ENCODE measurements at places on chromosomes 3 and 15.

DNA sequence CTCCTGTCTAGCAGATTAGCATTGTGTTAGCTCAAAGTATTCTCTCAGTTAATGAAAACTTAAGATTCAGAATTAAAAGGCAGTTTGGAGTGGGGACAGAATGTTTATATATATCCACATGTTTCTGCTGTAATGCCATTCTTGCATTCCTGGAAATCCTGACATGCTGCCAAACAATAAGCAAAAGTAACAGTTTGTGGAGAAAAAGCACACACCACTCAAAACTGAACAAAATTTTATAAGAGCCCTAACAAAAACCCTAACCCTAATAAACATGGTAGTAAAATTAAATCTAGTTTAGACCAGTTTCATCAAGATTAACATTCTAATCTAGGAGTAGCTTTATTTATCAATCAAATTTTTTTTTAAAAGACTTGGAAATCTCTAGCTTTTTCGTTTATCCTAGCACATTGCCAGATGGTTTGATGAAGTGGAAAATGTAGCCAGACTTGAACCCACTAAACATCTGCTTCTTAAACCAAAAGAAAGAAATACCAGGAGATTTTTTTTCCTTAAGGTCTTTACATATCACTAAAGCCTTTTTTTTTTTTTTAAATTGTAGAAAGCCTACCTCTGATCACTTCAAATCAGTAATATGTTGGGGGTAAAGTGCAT lies 3.7 kb downstream of the TCAIM start:
- no peak for DNase-seq

GRCh38 chr3:71825551-71826283 lies 40.8 kb upstream of the PROK2 start:
- no peak for DNase-seq

DNA sequence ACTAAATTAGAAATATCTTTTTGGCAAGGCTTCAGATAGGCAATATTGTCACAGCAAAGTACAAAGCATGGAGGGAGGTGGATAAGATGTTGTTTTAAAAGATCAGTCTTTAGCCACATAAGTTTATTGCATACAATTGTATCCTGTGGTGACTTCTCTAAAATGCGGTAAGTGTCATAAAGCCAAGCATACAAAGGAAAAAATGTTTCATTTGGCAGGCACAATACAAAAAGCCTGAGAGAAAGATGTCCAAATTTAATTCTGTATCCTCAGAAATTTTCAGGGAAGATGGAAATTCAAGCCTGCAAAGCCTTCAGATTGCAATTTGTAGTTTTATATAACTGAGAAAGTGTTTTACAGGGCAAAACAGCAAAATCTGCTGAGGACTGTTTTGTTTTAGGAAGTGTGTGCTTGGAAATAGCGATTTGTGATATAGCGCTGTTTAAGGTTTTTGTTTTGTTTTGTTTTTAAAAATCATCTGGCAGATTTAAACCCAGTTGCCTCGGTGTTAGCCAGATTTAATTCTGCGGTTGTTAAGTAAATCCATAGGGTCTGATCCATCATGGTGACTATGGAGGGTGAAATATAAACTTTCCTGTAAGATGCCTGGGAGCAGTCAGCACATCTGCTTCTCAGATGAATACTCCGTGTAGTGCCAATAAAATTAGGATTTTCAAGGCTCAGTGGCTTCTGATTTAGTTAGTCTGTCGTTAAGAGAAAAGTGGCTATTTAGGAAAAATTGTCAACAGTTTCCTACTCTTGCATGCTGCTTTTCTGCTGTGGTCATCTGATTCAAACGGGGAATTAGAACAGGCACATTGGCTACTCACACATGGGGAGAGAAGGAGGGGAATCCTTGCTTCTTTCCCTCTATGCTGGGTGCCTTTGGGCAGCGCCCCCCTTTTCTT lies 8.0 kb downstream of the KAT2B start:
- DNase-seq = no peak

GRCh38 chr3:196311-197148 lies at the start of gene CHL1:
Gene CHL1 (plus strand): TSS chr3:196763. CDS start chr3:319777, 123,014 bp downstream.
- no peak for DNase-seq

DNA sequence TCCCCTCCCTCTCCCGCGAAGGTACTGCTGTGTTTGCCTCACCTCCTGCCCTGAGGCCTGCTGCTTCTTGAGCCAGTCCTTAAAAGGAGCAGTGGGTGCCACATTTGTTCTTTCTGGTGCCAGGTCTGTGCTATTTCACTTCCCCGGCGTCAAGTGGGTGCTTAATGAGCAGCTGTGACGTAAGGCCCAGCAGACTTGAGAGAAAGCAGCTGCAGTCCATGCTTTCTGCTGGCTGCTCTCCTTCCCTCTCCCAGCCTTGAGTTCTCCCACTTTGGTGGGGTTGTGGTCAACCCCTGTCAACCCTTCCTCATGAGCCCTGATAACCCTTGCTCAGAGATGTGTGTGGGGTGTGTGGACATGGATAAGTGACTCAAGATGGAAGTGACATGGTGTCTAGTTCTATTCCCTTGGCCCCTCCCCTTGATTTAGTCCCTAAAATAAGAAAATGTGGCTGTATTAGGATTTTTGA lies 6.9 kb downstream of the INAFM2 start:
- peak; percentile 45 for DNase-seq

DNA sequence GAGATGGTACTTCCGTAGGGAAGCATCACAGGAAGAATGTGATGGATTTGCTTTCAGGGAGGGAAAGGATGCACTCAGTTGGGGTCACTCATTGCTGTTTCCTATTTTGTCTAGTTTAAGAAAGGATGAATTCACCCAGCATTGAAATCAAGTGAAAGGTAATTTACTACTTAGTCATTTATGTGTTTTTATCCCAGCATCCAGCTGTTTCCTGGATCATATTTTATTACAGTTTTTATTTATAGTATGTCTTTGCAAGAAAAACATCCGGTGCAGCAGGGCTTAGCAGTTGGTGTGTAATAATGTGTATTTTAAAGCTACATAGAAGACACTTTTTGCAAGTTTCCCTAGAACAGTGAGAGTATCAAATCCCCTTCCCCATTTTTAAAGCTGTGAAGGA lies 37.4 kb upstream of the GOLGA8B start:
- peak; percentile 72 for DNase-seq

DNA sequence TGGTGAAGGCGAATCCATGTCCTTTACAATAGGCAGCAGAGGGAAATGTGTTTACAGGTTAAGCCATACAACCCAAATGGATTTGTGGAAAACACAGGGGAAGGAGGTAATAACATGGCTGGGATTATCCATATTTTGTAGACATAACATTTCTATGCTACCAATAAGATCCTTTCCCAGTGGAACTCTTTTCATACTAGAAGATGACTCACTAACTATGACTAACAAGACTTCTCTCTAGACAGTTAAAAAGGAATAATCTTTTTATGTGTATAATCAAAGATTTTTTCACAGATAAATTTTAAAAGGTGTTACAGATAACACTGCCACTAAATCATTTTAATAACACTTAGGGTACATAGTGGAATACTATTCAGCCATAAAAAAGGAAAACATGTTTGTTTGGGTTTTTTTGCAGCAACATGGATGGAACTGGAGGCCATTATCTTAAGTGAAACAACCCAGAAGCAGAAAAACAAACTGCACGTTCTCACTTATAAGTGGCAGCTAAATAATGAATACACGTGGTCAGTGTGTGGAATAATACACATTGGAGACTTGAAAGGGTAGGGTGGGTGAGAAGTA lies 39.6 kb downstream of the VPS13C start:
- no peak for DNase-seq

DNA sequence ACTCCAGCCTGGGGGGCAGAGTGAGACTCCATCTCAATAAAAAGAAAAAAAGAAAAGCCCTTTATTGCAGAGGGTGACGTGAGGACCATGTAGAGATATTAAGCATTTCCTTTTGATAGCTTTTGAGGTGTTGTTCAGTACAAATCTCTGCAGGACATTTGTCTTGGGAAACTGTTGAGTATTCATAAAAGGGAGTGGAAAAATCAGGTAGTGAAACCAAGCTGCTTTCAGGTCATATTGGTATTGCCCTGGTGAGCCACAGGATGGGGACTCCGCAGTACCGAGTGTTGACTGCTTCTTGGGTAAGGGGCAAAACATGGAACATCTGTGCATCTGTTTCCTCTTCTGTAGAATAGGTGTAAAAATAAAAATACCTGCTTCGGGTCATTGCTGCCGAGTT lies 9.9 kb downstream of the ITPR1 start:
- no peak for DNase-seq

GRCh38 chr3:159859424-159859823 lies 129.2 kb upstream of the IL12A start:
- DNase-seq = no peak

DNA sequence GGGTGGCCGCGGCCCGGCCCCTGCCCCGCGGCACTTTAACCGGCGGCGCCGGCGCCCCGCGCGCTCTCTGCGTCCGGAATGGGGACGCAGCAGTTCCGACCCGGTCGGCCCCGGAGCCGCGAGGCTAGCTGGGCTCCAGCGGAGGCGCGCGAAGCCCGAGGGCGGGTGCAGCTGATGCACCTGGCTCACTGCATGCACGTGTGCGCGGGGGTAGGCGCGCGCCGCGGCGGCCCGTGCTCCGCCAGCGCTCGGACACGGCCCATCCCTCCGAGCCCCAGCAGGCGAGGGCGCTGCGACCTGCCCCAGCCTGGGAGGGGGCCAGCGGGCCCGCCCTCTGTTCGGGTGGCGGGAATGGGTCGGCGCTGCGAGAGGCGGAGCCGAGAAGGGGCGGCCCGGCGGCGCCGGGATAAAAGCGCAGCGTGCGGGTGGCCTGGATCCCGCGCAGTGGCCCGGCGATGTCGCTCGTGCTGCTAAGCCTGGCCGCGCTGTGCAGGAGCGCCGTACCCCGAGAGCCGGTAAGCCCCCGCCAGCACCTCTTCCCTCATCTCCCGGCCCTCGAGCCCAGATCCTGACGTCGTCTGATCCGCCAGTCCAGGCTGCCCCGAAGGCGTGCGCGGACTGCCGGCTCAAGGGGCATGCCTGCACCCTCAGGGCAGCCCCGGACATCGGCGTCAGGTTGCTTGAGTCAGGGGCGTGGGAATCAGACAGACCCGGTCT lies at the start of the genes CHDH and IL17RB:
TSS of gene CHDH (minus strand) at position 286 of the 717 bp plus-strand sequence. CDS start 22,411 bp downstream, outside the sequence.
TSS of gene IL17RB (plus strand) at position 435 of the 717 bp plus-strand sequence. CDS start at position 456, 21 bp downstream.
- peak; percentile 82 for DNase-seq

DNA sequence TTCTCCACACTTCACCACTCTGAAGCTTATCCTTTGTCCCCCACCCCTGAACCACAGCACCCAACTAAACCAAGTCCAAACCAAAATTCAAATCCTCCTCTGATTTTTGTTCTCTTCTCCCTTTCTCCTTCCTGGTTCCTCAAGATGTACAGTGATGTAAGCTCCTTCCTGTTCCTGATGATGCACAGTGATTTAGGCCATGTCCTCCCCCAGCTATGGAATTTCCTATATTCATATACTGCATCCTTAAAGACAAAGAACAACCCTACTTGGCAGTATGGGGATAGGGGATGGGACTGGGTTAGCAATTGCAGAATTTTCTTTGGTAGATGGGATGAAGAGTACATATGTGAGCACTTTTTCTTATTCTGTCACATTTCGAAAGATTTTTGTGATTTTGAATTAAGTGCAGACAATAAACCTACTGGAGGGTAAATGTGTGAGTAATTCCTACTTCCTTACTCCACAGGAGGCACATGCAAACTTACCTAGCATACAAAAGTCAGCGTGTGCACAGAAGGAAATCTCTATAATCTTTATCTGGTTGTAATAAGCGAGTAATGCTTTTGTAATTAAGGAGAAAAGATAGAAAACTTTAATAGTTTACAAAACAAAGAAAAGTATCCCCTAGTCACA lies 125.0 kb downstream of the ANO10 start:
- DNase-seq = no peak

- no peak for DNase-seq
Observed at GRCh38 chr3:100306695-100307094, 27.9 kb upstream of the NIT2 start.

DNA sequence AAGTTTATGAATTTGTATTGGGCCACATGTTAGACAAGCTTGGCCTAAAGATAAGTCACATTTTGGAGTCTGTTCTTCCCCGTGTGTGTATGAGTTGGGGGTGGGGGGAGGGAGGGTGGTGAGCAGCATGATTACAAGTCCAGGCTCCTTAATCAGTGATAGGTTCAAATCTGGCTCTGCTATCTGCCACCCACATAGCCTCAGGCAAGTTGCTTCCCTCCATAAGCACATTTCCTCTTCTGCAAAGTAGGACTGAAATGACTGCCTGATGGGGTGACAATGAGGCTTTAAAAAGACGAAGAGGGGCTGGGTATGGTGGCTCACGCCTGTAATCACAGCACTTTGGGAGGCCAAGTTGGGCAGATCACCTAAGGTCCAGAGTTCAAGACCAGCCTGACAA lies 1.1 kb upstream of the SPATA12 start:
- DNase-seq = peak; percentile 28

DNA sequence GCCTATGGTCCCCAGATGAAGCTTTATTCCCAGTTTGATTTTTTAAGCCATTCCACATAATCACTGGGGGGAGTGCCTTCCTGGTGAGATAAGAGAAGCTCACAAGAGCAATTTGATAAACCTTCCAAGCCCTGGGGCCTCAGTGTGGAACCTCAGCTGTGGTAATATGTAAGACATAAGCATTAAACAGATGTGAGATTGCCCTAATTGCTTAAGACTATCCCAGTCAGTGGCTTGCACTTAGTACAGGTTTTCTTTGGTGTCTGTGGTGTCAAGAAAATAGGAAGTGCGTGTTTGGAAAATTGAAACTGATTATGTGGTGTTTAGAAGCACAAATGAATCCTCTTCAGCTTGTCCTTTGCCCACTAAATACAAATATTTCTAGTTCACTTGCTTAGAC lies 54.3 kb downstream of the LRRN1 start:
- DNase-seq = no peak

DNA sequence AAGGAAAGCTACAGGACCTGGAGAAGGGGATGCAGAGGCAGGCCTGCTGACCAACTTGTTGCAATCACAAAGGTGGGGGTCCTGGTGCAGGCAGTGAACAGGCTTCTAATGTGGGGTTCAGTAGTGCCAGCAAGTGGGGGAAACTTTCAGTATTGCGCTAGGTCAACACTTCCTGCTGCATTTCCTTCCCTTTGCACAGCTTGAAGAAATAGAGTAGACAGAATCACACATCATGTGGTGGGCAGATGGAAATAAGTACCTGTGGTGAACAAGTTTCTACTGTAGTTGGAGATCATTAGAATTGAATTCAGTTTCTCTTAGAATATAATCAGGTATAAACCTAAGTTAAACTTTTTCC lies 63.4 kb downstream of the RGMA start:
- no peak for DNase-seq

- DNase-seq = no peak
Observed at GRCh38 chr3:129623447-129624118, 17.1 kb upstream of the PLXND1 start.

Data from KBM-7 (cell line).